ENCODE measurements at places on chromosomes 4 and X.

- no peak for DNase-seq
These were observed 213.4 kb upstream of the JADE1 start for GRCh38 chr4:128596115-128596514.

DNA sequence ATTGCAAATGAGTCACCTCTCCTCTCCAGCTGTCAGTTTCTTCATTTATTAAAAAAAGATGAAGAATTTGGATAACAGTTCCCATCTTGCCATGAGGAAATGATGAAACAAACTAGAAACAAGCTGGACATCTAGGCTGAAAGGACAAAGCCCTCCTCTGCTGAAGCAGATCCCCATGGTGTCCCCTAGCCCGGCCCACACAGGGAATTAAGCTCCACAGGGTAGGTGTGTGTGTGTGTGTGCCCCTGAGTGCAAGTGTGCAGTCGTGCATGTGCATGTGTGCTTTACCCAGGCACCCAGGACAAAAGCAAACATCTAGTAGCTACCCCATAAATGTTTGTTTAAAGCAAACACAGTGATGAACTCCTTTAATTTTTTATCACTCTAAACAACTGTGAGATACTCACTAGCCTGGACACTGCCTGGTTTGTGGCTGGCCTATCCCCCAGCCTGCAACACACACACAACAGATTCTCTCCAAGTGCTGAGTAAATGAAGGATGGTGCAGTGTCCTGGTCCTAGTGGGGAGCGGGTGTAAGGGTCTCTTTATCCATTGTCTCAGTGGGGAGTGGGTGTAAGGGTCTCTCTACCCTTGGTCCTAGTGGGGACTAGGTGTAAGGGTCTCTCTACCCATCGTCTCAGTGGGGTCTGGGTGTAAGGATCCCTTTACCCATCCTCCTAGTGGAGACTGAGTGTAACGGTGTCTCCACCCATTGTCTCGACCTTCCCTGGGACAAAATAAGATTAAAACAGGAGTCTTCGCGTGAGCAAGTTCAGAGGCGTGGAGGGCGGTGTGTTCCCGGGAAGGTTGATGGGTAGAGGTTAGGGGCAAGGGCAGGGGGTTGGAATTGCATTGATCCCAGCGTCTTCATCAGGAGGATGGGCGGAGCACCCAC, 688 bp upstream of the EVC start:
- no peak for DNase-seq

DNA sequence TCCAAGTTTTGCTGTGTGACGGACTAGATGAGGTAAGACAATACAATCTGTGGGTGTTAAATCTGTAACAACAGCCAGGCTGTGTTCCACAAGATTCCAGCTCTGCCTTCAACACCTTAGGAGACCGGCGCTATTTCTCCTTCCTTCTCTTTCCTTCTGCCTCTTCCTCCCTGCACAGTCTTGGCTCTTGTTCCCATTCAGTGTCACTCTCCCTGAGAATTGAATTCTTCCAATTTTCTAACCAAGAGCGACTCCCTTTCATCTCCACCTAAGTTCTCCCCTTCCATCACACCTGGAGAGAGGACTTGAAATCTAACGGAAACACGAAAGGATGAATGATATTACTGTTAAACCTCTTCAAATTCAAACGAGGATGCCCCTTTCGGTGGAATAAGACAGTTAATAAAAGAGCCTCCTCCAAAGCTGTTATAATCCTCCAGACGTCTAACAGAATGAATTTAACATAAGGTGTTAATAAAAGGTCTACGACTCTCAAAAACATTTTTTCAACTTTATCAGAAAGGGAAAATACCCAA, 2.7 kb downstream of the EPHA5 start:
- no peak for DNase-seq

DNA sequence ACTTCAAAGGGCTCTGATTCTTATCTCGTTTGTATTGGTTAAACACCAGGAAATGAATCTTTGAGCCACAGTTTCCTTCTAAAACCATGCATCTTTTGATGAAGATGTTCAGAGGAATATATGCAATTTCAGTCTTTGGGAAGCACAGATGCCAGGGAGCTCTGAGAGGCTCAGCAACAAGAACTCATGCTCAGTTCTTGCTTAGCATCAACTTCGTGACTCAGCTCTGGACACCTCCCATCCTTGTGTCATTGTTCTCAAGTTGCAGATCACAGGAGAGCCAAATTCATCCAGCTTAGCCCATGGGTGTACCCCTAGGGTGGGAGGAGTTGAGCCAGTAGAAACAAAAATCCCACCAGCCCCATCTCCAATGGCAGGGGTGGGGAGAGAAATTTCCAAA, 219.6 kb upstream of the MAOA start:
- DNase-seq: no peak

DNA sequence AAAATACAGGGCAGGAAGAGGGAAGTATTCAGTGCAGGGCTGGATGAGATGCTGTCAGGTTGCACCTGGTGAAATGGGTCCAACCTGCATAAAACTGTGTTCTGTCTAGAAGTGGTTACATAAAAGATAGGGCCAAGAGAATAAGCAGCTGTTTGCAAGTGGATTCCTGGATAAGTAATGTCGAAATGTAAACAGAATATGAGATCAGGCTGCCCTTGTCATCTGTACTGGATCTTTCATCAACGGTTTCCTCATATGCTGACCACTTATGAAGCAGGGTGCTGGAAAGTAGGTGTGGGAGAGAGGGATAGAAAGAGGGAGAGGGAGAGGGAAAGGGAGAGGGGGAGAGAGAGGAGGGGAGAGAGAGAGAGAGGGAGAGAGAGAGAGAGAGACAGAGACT, 349.8 kb upstream of the CPEB2 start:
- DNase-seq: no peak

DNA sequence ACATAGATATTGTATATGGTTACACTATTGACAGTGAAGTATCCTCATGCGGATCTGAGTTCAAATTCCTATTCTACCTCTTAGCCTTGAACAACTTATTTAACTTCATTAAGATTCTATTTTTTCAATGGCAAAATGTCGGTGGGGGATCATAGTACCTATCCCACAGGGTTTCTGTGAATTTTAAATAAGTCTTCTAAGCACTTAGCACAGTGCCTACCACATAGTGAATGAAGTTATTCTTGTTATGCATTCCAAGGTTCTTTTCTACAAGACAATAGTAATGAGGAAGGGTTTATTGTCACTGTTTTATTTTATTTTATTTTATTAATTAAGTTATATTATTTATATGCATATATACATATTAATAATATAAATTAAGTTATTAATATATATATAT, 8.8 kb upstream of the ENAM start:
- DNase-seq: no peak

DNA sequence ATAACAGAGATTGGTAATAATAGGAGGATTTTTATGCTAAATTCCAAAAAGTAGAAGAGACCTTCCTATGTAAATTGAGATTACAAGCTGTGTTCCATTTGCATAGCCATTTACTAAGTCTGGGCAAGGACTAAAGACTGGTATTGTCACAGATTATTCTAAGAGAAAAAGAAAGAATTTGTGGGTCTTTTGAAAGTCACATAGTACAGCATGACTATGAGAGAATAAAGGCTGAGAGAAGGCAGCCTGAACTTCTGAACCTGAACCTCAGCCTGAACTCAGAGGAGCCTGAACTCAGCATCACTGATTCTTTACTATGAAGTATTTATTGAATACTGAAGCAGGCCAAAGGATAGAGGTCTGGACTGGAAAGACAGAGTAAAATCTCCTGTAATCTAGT, 297.5 kb downstream of the STPG2 start:
- no peak for DNase-seq

- no peak for DNase-seq
These were observed 54.8 kb downstream of the ENOPH1 start for GRCh38 chr4:82484996-82485783.

DNA sequence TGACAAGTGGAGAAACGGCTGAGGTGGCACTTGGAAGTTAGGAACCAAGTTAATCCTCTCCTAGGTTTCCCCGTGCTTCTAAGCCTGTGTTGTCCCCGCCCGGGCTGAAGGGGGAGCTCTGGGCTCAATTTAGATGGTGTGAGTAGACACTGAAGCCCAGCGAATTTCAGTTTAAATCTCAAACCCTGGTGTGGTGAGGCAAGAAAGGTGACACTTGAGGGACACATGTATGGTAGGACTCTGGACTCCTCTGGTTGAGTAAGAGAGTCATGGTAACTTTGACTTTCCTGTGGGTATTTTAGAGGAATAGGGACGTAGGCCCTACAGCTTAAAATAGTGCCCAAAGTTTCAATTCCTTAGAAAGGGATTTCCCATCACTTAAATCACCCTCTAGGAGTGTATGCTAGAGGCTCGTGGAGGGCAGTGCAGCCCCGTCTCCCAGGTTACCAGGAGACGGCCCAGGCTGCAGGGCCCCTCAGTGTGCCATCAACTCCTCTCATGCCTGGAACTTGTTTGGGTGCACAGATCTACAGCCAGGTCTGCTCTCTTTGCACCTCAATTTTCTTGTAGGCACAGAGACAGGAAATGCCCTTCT, 24.0 kb downstream of the HAND2 start:
- no peak for DNase-seq

- no peak for DNase-seq
These were observed 47.1 kb downstream of the MTHFD2L start for GRCh38 chr4:74205046-74205445.

- no peak for DNase-seq
These were observed 352.5 kb upstream of the ADGRL3 start for GRCh38 chr4:60847614-60848013.

GRCh38 chrX:19063030-19063429, 59.2 kb downstream of the ADGRG2 start:
- peak; percentile 39 for DNase-seq

All from skeletal muscle cell (primary cell).